ENCODE measurements at places on chromosomes 16 and 17. TPM values are rescaled to one million over a fixed set of nuclear protein-coding genes. Genes with fewer than 3 reads are reported as not detected.

The ADAMTS18 gene
- not detected for total RNA-seq

The TEKT5 gene
- total RNA-seq: not detected

The NPIPB9 gene
- 1.3 TPM for total RNA-seq

The ZNF19 gene
- 1.4 TPM for total RNA-seq

The ALOX12B gene
- 1.8 TPM for total RNA-seq

The DCAF7 gene
- total RNA-seq: 64.5 TPM

The NUDT7 gene
- total RNA-seq: 5.1 TPM

The CARD14 gene
- 0.30 TPM for total RNA-seq

The PLD6 gene
- 6.8 TPM for total RNA-seq

The TBC1D3G gene
- not detected for total RNA-seq

The SLC39A11 gene
- 16.5 TPM for total RNA-seq

The EFCAB3 gene
- total RNA-seq: not detected

The MTMR4 gene
- total RNA-seq: 9.4 TPM

The KRTAP9-2 gene
- total RNA-seq: not detected

The TBC1D3C gene
- 0.07 TPM for total RNA-seq

The NLRC5 gene
- total RNA-seq: 4.5 TPM

The CD300E gene
- total RNA-seq: not detected

The ADAM11 gene
- 1.2 TPM for total RNA-seq

The CES2 gene
- 26.9 TPM for total RNA-seq

The TMEM100 gene
- not detected for total RNA-seq

The UNC13D gene
- 6.1 TPM for total RNA-seq

The RNF112 gene
- total RNA-seq: 0.45 TPM

The G6PC1 gene
- not detected for total RNA-seq

The CA10 gene
- total RNA-seq: not detected

The TBX4 gene
- total RNA-seq: 0.19 TPM

The MYH2 gene
- not detected for total RNA-seq

The CCL7 gene
- total RNA-seq: 0.25 TPM

The CCDC144A gene
- total RNA-seq: 1.2 TPM

The CA5A gene
- total RNA-seq: not detected

The CD7 gene
- total RNA-seq: not detected

The E2F4 gene
- total RNA-seq: 98.8 TPM

The CFAP20 gene
- 53.2 TPM for total RNA-seq

The NOD2 gene
- not detected for total RNA-seq

The FAM20A gene
- not detected for total RNA-seq

The ASPHD1 gene
- 27.5 TPM for total RNA-seq

The KCNH6 gene
- total RNA-seq: not detected

The PRSS33 gene
- not detected for total RNA-seq
